ENCODE measurements at places on chromosomes 4 and X. TPM values are rescaled to one million over a fixed set of nuclear protein-coding genes. Genes with fewer than 3 reads are reported as not detected.

FATE1 gene
- not detected for total RNA-seq

DNA sequence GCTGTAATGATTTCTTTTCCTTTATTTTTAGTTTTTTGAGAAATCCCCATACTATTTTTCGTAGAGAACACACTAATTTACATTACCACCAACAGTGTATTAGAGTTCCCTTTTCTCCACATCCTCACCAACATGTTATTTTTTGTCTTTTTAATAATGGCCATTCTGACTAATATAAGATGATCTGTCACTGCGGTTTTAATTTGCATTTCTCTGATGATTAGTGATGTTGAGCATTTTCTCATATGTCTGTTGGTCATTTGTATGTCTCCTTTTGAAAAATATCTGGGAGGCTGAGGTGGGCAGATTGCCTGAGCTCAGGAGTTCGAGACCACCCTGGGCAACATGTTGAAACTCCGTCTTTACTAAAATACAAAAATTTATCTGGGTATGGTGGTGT lies 30.2 kb downstream of the SPINK2 start:
- no peak for DNase-seq

DNA sequence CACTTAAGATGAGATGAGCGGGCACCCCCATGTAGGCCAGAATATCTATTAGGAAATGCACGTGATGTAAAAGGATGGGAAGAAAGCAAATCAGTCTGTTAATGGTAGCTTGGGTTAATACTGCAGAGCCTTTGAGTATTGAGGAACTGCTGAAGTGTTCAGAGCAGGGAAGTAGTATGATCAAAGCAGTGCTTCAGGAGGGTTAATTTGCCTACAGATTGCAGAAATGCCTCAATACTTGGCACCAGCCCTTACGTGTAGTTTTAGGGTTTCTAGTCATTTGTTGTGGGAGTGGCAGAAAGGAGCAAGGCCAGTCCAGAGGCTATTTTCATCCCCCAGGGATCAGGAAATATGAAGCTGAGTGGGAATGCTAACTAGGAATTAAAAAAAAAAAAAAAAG lies 19.7 kb downstream of the ZFX start:
- no peak for DNase-seq

DNA sequence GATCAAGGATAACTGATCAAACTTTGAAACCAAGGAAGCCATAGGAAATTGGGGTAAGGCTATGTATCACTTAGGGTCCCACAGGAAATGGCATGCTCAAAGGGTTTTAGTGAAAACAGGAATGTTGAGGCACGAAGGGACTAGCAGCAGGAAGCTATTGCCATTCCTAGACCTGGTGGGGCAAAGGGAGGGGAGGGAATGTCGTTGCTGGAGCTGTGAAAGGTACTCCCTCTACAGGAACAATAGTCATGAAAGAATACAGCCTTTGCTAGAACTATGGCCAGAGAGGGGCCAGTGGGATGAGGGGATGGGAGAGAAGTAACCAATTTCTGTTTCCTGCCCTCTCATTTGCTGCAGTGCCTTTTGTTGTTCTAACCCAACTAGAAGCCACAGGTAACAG lies 11.9 kb downstream of the REPS2 start:
- DNase-seq, result no peak

- no peak for DNase-seq
Measured at GRCh38 chr4:122658818-122659295, 38.0 kb upstream of the IL21 start.

GRCh38 chrX:44997888-44998287 lies 124.9 kb downstream of the KDM6A start:
- no peak for DNase-seq

- no peak for DNase-seq
Measured at GRCh38 chrX:11465648-11466411, 172.6 kb downstream of the AMELX start.

DNA sequence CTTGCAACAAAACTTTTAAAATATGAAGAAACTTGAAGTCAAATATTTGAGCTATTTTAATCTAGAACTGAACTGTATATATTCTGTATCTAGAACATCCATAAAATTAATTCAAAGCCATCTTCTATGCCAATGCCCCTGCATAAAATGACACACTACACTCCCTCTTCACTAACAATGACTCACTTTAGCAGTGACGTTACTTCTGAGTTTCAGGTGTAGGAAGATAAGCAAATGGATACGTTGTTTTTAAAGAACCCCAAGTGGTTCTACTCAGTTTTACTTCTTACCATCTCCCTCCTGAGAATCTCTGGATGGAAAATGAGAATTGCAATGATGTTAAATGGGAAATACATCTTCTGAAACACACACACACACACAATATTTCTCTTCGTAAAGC lies 45.2 kb downstream of the CXXC4 start:
- no peak for DNase-seq

DNA sequence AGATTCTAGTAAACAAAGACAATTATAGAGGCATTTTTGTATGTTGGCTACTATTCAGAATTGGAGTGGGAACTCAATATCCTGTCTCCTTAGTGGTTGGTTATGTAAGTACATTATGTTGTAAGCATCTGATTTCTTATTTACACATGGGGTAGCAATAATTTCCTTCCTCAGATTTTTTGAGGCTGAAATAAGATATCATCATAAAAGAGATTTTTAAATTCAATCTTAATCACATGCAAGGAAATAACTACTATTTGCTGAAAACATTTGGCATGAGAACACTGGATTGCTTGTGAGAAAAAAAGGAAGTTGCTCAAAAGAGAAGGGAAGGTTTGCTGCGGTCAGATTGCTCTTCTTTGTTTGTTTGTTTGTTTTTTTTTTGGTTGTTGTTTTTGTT lies 437.7 kb upstream of the HS3ST1 start:
- DNase-seq, result no peak

GRCh38 chr4:177001271-177002175 lies 208.8 kb upstream of the VEGFC start:
- no peak for DNase-seq

- DNase-seq, result no peak
Measured at GRCh38 chr4:83947125-83947829, 411.4 kb downstream of the GPAT3 start.

Data from psoas muscle (tissue), 8 donors.